ENCODE measurements at places on chromosomes 11 and 22.

DNA sequence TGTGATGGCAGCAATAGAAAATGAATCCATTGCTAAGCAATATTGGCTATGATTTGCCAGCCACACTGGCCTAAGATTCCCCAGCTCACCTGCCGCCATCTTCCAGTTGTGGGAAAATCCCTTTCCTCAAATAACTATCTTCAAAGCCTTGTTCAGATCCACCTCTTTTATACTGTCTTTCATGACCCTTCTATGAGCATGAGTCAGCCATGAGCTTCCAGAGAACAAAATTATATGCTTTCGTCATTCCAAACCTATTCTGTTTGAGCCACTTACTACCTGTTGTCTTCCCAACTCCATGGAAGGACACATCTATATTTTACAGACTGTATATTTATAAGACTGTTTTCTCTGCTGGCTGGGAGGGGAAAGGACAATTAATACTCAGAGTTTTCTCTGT, 25.0 kb upstream of the PRSS23 start:
- no peak for DNase-seq

- no peak for DNase-seq
These were observed 1459.4 kb upstream of the TENM4 start for GRCh38 chr11:80900265-80900664.

DNA sequence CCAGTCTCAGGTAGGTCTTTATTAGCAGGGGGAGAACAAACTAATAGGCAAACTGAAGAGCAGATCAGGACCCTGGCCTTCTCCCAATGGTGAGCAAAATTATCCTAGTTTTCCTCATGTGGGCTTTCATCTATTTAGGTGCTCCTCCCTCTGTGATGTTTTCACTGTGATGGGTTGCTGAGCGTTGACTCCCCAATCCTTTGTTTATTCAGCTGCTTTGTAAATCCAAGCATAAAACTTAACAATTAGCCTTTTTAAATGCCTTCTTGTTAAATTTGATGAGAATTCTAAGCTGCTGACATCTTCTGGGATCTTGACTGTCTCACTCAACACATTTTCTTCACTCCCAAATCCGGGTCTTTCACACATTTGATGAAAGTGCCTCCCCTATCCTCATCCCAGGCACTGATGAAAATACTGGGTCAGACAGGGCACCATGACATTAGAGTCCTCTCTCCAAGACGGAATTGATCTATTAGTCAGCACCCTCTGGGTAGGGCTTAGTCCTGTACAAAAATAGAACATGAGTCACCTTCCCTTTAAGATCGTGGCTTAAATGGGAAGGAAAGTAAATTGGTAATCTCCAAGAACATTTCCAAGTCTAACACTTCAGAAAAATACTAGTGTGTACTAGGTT, 199.3 kb upstream of the ISX start:
- no peak for DNase-seq

DNA sequence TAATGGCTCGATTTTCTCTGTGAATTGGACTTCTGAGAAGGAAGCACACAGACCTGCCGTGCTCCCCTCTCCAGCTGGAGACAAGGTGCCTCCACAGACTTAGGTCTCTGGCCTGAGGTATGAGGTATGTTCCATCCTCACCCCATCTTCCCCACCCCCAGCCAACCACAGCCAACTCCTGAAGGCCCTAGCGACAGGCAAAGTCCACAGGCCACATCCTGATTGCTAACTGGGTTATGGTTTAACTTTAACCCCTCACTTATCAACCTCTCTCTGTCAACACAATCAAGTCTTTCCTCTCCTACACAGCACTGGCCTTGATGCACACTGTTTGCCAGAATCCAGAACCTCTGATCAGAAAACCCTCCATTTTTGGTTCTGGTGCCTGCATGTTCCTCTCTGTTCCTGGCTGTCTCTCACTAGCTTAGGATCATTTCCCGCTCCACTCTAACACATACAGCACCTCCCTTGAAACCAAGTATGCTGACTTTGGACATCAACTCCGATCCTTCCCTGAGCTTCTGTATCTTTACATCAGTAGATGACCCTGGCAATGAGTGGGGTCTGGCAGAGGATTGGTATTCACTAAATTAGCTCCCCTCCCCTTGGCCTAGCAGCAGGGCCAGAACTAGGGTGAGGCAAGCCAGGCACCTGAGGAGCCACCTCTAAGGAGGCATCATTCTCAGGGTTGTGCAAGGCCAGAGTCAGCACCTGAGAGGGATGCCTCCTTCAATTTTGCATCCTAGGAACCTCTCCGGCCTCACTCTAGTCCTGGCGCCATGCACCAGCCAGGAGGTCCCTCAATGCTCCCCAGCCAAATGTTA, 22.0 kb downstream of the JAML start:
- no peak for DNase-seq

GRCh38 chr11:32888805-32889204, 3.8 kb upstream of the QSER1 start:
- DNase-seq: no peak

GRCh38 chr22:41367680-41368542, 13.8 kb upstream of the TEF start:
- no peak for DNase-seq
